Activated CD8-positive, alpha-beta T cell treated with anti-CD3 and anti-CD28 coated beads for 36 hours (primary cell): ENCODE measurements at places on chromosomes 6 and 20. TPM values are rescaled to one million over a fixed set of nuclear protein-coding genes. Genes with fewer than 3 reads are reported as not detected.

ANKRD66 gene
- not detected for total RNA-seq

ZNF165 gene
- total RNA-seq: 3.6 TPM

ABCC10 gene
- 27.5 TPM for total RNA-seq

HUS1B gene
- total RNA-seq: 1.0 TPM

IRF4 gene
- 409 TPM for total RNA-seq

TTI1 gene
- 39.7 TPM for total RNA-seq

BPIFA1 gene
- not detected for total RNA-seq

DNA sequence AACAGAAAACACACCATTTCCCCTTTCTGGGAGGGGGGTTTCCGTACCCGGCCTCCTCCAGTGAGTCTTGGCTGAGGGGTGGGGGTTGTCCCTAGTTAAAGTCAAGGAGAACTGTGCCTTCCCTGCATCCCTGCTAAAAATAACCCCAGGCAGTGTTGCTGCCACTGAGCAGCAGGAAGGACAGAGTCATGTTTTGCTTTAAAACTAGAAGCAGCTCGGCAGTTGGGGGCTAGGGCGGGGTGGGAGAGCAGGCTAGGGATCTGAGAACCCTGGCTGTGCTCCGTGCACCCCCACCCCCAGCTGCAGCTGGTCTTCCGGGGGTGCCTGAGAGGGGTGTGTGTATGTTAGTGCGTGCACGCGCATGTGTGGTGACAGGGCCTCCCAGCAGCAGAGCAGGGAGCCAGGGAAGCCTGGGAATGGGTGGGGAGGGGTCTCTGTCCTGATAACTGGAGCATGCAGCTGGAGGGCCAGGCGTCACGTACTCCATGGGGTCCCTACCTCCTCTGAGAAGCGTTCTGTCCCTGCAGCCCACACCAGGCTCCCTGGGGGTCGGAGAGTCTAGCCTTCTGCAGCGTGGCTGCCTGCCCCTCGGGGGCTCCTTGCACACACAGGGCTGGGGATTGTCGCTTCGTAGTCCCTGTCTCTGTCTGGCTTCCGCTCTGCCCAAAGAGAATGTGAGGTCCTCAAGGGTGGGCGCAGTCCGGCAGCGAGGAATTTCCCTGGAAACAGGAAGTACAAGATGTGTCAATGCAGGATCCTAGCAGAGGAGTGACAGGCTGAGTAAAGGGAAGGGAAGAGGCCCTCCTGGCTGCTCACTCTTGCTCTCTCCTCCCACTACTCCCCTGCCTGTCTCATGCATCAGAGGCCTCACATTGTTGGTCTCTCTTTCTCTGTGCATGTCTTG is 16.8 kb upstream of the ARMC12 start:
- peak overlapping the region; percentile 88 for H3K27ac ChIP-seq
- H3K4me3 ChIP-seq: peak overlapping the region; percentile 72
- DNase-seq: peak; percentile 65
- no peaks in the 10 kb centered on the region for H3K36me3 ChIP-seq
- peaks cover 61% of the 10 kb centered on the region for H3K4me1 ChIP-seq

- no peaks in the 10 kb centered on the region for H3K27me3 ChIP-seq
- H3K4me1 ChIP-seq: no peaks in the 10 kb centered on the region
- H3K36me3 ChIP-seq: no peaks in the 10 kb centered on the region
Measured at GRCh38 chr20:33014336-33015113, 7.0 kb downstream of the BPIFB2 start.

DNA sequence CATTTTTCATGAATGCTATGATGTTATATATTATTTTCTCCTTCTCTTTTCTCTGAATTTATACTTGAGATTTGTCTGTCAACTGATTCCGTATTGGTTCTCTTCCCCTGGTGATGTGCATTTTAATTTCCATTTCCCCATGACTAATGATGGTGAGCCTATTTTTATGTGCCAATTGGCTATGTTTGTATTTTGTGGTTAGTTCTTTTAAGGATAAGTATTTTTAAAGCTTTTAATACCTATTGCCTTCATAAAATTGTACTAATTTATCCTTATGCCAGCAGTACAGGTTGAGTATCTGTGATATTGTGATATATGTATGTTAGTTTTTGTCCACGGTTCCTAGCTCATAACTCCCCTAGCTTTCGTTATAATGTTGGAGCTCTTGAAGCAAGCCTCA is 2.8 kb downstream of the POLH start:
- H3K4me3 ChIP-seq: peak overlapping the region; percentile 11
- DNase-seq: no peak
- peaks cover 32% of the 10 kb centered on the region for H3K4me1 ChIP-seq

DNA sequence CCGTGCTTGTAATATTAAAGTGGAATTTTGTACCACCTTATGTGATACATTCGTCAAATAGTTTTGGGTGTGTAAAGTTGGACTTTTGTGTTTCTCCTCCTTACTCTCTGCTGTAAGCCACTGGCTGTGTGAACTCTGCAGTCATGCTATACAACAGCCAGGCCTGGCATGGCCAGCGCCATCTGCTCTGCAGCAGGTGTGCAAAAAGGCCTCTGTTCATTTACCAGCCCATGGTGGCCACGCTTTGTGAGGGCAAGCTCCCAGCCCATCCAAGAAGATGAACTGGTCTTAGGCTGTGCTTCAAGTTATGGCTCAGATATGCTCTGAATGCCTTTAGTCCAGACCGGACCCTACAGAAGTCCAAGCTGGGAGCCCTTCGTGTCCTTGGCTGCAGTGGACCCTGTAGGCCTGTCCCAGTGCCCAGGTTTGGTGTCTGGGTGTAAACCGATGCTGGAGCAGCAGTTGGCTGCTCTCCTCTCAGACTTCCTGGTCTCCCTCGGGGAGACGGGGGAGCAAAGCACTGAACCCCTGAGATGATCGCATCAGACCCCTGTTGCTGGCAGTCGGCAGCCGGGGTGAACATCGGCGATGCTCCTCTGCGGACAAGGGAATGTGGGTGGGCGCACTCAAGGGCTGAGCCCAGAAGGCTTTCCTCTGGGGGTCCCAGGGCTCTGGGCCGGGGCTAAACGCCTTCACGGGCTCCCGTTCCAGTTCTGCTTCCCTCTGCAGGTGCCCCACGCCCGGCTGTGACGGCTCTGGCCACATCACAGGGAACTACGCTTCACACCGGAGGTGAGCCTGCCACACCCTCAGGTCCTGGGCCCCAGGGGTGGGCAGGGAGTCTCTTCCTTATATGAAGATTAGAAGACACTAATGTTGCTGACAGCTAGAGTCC is 28.6 kb upstream of the PCMTD2 start:
- H3K4me1 ChIP-seq: peaks cover 19% of the 10 kb centered on the region
- DNase-seq: peak; percentile 23
- H3K27me3 ChIP-seq: no peaks in the 10 kb centered on the region
- H3K36me3 ChIP-seq: no peaks in the 10 kb centered on the region

- no peak for DNase-seq
- no peaks in the 10 kb centered on the region for H3K27me3 ChIP-seq
- H3K4me1 ChIP-seq: peaks cover 3% of the 10 kb centered on the region
Measured at GRCh38 chr6:134453792-134454510, 136.0 kb upstream of the SGK1 start.

GRCh38 chr20:25867776-25868649 is 171.4 kb upstream of the ZNF337 start:
- no peaks in the 10 kb centered on the region for H3K36me3 ChIP-seq
- peaks cover 45% of the 10 kb centered on the region for H3K27me3 ChIP-seq
- peaks cover 9% of the 10 kb centered on the region for H3K4me1 ChIP-seq
- H3K4me3 ChIP-seq: peak overlapping the region; percentile 41

- no peak overlapping the region for H3K27ac ChIP-seq
- no peak overlapping the region for H3K4me3 ChIP-seq
- H3K36me3 ChIP-seq: no peaks in the 10 kb centered on the region
- no peaks in the 10 kb centered on the region for H3K4me1 ChIP-seq
- no peaks in the 10 kb centered on the region for H3K27me3 ChIP-seq
- no peak for DNase-seq
Measured at GRCh38 chr6:92706976-92707375, 712.4 kb downstream of the EPHA7 start.

- peak overlapping the region; percentile 13 for H3K4me3 ChIP-seq
- peaks cover 76% of the 10 kb centered on the region for H3K4me1 ChIP-seq
- no peaks in the 10 kb centered on the region for H3K27me3 ChIP-seq
Measured at GRCh38 chr6:90083891-90084290, 189.6 kb downstream of the GJA10 start.

DNA sequence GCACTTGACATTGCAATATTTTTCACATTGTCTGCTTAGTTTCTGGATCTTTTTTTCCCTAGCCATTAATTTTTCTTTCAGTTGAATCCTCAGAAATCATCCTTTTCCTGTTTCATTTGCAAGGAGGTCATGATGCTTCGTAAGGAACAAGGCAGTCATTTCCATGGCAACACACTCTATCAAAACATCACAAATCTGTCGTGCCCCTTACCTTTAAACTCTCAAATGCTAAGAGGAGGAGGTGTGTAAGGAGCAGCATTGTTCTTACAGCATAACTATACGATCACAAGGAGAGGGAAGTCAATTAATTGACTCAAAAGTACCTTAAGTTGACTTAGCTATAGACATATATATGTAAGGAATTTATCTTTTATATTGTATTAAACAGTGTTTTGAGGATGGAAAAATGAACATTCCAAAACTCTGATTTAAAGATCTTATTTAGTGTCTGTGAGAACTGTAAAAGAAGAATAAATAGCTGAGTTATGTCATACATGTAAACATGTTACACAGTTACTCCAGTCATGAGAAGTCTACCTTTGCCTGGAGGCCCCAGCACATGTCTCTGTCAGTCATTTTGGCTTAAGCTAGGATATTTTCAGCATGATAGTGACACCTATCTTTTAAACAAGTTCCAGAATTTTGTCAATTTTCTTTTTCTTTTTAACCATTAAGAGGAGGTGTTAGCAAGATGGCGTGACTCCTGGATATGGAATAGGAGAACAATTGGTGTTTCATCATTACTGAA is 41.6 kb downstream of the CDKAL1 start:
- no peak overlapping the region for H3K4me3 ChIP-seq
- no peaks in the 10 kb centered on the region for H3K27me3 ChIP-seq
- peaks cover 20% of the 10 kb centered on the region for H3K36me3 ChIP-seq
- H3K27ac ChIP-seq: no peak overlapping the region
- H3K4me1 ChIP-seq: peaks cover 28% of the 10 kb centered on the region

DNA sequence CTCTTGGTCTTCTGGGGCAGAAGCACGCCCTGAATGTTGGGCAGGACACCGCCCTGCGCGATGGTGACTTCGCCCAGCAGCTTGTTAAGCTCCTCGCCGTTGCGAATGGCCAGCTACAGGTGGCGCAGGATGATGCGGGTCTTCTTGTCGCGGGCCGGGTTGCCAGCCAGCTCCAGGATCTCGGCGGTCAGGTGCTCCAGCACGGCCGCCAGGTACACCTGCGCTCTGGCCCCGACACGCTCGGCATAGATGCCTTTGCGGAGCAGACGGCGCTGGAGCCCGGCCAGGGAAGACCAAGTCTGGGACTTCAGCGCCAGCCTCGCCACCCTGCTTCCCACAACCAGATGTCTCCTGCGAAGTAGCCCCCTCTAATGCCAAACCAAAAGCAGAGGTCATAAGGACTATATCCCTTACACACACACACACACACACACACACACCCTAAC is 8.0 kb upstream of the SLC17A3 start:
- H3K4me3 ChIP-seq: peak overlapping the region; percentile 70
- no peaks in the 10 kb centered on the region for H3K36me3 ChIP-seq
- DNase-seq: peak; percentile 53
- peaks cover 3% of the 10 kb centered on the region for H3K27me3 ChIP-seq
